ENCODE measurements at places on chromosomes 4 and X.

- no peak for DNase-seq
Measured at GRCh38 chr4:61795998-61796397, 595.9 kb downstream of the ADGRL3 start.

DNA sequence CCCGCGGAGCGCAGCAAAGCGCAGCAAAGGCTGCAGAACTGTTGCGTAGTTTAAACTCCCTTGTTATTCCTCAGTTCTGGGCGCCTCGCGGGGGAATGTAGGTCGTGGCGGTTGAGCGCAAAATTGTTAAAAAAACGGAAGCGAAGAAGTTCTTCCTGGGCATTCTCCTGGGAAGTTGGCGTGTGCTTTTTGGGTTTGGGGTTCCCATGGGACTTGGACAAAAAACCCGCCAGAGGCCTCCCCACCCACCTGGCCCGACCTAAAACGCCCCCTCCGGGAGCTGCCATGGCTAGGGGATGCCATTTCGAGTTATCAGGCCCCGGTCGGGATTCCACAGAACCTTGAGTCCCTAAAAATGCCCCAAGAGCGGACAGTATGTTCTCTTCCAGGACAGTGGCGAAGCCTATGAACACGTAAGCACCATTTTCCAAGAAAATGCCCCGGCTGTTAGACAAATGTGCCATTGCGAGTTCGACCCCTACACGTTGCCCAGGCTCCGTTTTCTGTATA is 8.9 kb downstream of the ZIC3 start:
- no peak for DNase-seq

DNA sequence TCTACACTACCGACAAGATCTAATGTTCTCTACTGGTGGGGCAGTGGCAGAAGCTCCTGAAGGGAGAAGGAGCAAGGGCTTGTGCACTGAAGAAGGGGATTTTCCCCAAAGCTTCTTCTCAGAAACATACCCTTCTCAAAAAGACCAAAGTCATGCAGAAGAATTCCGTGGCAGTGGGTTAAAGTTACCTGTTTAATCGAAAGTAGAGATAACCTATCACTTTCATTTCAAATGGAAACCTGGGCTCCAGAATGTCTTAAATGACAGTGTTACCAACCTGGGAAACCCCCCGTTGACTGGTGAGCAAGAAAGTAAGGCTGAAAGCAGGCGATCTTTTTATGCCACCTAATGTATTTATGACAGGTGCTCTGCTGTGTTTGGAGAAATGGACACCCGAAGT is 92.5 kb upstream of the TEX13D start:
- no peak for DNase-seq

DNA sequence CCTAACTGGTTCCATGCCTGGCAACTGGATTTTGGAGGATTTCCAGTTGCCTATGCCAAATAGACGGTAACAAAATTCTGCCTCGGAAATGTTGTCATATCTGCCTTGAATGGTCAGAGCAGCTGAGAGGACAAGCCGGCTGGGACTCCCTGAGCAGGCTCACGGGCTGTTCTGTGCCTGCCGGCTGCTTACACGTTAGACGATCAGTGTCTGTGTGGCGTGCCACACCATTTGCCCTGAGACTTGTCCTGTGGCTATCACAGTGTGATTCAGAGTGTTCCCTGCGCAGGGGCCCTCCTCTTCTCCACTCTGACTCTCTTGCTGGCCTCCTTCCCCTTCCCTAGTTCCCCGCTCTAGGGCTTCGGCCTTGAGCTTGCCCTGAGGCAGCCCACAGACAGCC is 42.4 kb downstream of the RAI2 start:
- peak; percentile 70 for DNase-seq

All from tongue (tissue), 3 donors.